Activated T-helper 1 cell treated with anti-CD3 and anti-CD28 coated beads, Interleukin-2, amount 50 U/mL, for 16 hours (primary cell): ENCODE measurements at places on chromosomes 11 and 22.

DNA sequence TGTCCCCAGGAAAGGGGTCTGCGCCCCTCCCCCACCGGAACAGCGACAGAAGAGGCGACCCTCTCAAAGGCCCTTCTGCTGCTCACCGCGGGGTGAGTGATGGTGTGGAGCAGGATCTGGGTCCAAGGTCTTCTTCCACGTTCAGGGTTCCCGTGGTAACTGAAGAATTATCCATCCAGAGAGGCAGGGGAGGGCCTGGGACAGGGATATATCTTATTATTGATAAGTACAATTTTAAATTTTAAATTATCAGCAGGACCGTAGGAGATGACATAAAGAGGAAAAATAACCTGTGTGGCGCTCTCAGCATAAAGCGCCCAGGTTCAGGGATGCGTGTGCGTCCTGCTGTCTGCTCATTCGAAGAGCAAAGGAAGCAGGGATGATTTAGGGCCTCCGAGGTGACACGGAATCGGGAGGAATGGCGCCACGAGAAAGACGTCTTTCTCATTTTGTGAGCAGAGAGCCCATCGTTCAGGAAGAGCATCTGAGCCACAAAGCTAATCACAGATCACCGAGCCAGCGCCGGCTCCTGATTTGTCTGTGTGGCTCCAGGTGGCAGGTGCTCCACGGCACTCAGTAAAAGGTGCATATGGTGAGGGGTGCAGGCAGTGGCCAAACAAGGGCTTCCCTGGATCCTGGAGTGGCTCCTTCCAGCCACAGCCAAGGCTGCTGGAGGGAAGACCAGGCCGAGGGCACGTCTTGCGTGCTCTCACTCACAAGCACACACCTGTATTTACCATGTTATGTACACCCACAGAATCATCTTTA, 19.3 kb downstream of the KRTAP5-5 start:
- no peak for DNase-seq

GRCh38 chr11:64499261-64500004, 91.6 kb upstream of the SLC22A12 start:
- DNase-seq, result no peak

DNA sequence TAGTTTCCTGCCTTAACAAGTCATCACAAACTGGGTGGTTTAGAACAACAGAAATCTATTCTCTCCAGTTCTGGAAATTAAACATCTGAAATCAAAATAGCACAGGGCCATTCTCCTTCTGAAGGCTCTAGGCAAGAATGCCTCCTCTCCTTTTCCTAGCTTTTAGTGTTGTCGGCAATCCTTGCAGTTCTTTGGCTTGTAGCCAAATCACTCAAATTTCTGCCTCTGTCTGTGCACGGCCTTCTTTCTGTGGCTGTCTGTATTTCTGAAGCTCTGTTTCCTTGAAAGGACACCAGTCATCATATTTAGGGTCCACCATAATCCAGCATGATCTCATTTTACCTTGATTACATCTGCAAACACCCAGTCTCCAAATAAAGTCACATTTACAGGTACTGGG, 795.5 kb downstream of the METTL15 start:
- DNase-seq, result no peak

- no peak for DNase-seq
Observed at GRCh38 chr22:46917771-46918101, 155.3 kb downstream of the TBC1D22A start.

DNA sequence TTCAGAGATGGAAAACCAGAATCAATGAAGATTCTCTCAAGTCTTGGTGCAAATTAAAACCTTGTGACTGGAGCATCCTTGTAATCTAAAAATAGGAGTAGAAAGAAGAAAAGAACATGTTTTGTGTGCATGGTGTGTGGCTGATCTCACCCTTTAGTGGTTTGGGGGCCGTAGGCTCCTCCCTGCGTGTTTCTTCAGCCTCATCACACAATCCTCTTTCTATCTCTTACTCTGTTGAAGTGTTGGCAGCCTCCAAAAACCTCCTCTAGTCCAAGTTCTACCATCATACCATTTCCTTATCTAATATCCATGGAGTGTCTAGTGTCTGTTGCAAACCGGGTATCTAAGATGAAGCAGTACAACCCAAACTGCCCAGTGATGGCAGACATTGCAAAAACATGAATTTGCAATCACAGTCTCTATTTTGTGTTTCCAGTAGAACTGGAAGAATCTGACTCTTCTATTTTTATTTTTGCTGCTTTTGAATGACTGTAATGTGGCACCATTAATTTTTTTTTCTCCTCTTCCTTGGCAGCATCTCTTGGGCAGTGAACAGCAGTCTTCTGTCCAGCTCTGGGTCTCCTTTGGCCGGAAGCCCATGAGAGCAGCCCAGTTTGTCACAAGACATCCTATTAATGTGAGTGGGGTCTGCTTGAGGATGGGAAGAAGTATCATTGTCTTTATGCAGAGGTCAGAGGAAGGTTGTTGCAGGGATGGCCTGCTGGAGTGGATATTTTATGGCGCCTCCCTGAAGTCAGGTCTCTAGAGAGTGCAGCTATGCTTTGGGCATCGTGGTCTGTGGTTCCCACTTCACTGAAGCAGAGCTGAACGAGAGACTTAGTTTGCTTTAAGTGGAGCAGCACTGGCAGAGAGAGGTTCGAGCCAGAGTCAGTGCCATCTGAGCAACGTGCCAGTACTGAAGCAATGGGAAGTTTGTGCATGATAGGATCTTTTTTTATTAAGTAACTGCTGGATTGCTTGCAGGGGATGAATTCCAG, 60.0 kb upstream of the SORL1-AS1 start:
- DNase-seq, result no peak

- DNase-seq, result no peak
Observed at GRCh38 chr11:66728693-66729385, at the start of gene SPTBN2. TSS of gene SPTBN2 (minus strand) at chr11:66729216. CDS start at chr11:66721240, 7,976 bp downstream.

DNA sequence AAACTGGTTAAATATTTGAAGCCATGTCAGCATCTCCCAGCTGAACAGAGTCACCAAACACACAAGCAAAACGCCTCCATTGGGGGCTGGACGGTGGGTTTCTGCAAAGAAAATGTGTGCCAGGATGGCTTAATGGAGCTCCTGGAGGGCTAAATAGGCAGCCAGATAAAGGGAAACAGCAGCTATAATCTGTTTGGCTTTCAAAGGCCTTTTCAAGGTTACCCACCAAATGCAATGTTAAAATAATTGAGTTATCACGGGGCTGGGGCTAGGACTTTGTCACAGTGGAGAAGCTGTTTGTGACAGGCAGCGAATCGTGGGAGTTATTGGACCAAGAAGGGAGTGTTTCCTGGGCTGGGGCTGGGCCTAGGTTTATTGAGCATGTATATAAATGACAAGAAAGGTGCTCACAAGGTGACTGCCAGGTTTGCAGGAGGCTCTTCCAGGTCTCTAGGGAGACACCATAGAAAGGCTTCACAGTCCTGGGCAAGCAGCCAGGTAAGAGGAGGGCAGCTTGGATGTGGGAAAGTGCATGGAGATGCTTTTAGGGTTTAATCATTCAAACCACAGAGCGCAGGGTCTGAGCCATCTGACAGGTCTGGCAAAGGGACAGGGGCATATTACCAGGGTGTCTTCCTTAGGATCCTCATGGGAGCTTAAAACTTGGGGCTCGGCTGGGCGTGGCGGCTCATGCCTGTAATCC, 28.3 kb downstream of the GRIK4 start:
- DNase-seq, result no peak

DNA sequence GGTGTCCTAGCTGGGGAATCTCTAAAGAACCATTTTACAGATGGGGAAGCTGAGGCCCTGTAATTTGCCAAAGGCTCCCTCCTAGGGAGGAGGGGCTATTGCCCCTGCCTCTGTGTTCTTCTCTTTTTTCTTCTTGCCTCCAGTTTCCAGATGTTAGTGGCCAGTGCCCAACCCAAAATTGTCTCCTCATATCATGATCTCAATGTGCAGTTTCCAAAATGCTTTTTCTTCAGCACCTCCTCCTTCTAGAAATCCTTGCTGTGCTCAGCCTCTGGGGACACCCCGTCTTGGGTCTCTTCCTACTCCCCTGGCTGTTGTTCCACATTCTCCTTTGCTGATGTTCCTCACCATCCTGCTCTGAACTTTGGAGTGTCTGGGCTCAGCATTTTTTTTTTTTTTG, 9.5 kb upstream of the CHRM1 start:
- no peak for DNase-seq

DNA sequence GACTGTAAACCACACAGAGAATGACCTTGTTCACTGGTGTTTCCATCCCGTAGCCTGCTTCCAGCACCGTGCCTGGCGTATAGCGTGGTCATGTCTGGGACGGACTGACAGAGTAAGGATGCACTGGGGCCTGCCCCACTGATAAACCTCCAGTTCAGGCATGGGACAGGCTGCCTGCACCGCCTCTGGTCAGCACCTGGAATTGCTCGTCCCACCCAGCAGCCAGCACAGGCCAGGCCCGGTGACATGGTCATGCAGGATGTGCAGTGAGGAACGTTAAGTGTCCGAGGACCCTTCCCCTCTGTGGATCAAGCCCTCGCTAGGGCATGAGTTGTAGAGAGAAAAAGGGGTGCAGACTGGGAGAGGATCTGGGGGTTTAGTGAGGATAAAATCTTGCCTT, 44.8 kb downstream of the LMO1 start:
- no peak for DNase-seq

DNA sequence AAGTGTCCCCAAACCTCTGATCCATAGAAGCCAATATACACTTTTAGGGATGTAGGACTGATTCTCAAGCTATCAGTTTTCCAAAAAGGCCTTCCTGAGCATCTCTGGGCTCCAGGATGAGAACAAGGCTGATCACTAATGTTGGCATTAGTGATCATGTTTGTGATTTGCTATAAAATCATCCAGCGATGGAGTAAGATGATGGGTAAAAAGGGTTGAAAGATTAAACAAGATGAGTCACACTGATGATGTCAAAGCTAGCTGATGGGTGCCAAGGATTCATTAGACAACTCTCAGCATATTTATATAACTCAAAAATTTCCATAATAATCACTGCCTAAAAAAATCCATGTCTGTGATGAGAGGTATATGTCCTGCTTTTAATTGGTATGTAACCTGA, 42.8 kb downstream of the ZNF280B start:
- DNase-seq, result no peak
